ENCODE measurements at places on chromosomes 2 and 18.

GRCh38 chr2:231394211-231395141 lies 1.0 kb upstream of the B3GNT7 start:
- no peak for DNase-seq

DNA sequence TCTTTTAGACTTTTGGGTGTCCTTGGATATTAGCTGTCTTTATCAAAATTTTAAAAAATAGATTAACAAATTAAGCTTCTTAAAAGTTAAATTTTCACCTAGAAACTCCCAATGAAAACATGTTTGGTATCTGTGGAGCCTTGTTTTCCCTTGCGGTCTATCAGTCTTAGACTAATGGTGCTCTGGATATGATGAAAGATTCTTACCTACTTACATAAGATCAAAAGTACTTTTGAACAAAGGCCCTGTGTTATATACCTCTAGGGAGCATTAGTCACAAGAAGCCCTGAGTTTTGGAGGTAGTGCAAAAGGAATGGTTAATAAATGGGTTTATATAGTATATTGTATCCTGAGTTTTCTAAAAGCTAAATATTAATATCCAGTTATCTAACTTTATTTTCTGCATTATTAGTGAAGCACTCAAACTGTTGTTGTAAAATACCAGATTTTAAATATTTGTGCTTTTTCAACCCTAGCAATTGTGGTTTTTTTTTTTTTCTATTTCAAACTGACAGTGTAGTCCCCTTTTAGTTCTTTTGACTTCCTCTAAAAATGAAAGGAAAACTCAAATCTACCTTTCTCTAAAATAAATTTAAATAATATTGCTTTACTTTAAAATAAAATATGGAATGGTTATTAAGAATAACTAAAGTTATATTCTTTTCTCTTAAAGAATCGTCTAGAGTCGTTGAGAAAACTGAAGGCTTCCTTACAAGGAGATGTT lies 18.1 kb downstream of the NDC80 start:
- no peak for DNase-seq

GRCh38 chr2:96866986-96867755 lies 2.7 kb downstream of the SEMA4C start:
- DNase-seq = no peak

- no peak for DNase-seq
Measured at GRCh38 chr2:20190876-20191713, 33.8 kb downstream of the SDC1 start.

- no peak for DNase-seq
Measured at GRCh38 chr2:180416627-180417026, 409.5 kb upstream of the CWC22 start.

DNA sequence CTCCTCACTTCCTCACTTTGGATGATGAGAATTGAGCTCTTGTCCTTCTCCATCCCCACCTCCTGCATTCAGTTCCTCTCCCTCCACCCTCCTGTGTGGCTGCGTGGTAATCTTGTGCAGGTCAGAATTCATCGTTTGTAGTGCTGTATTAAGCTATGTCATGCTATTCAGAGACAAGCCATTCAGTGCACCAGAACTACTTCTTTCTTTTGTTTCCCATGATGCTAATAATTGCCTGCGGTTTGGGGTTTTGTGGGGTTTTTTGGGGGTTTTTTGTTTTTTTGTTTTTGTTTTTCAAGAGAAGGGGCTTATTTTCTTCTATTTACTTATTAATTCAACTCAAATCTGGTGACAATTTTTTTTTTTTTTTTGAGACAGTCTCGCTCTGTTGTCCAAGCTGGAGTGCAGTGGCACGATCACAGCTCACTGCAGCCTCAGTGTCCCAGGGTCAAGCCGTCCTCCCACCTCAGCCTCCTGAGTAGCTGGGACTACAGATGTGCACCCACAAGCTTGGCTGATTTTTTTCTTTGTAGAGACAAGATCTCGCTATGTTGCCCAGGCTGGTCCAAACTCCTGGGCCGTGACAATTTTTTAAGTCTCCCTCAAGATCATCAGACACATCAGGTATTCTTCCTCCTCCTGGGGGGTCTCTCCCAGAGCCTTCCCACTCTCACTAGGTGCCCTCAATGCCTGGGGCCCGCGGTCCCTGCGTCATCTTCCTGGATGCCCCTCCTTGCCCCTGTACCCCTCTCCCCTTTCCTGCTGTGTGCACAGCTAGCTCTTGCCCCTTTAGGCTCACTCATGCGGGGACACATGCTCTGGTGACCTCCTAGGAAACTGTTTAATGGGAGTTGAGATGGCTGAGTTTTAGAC lies 37.8 kb downstream of the MAL start:
- DNase-seq = no peak

GRCh38 chr18:68972176-68972575 lies 174.3 kb downstream of the CCDC102B start:
- no peak for DNase-seq

GRCh38 chr18:63951302-63951705 lies 2.2 kb downstream of the HMSD start:
- DNase-seq = no peak

DNA sequence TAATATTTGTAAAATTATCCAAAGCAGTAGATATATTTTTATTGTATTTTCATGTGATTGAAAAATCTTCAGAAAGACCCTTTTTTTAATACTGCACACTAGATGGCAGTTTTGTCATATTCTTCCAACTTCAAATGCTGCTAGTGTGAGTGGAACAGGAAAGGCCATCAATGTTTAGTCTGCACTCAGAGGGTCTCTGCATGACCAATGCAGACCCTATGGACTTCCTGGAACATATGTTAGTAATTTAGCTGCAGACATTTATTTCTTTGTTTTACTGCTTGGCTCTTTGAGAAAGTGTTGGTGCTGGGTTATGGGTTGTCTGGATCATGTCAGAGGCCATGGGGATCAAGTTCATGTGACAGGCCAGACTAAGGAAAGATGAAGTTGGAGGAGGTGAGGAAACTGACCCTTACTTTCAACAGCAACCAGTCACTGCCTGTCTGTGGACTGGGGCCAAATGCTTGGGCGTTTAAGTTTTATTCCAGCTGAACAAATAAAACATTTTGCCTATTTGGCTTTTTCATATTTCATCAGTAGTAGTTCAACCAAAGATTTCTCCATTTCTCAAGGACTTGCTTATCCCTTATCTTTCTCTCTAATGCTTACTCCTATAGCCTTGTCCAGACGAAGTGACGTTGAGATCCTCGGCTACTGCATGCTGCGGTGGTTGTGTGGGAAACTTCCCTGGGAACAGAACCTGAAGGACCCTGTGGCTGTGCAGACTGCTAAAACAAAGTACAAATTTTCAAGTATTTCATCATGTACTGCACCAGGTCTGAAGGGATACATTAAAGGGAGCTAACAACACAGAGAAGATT lies 84.8 kb downstream of the VRK2 start:
- no peak for DNase-seq

DNA sequence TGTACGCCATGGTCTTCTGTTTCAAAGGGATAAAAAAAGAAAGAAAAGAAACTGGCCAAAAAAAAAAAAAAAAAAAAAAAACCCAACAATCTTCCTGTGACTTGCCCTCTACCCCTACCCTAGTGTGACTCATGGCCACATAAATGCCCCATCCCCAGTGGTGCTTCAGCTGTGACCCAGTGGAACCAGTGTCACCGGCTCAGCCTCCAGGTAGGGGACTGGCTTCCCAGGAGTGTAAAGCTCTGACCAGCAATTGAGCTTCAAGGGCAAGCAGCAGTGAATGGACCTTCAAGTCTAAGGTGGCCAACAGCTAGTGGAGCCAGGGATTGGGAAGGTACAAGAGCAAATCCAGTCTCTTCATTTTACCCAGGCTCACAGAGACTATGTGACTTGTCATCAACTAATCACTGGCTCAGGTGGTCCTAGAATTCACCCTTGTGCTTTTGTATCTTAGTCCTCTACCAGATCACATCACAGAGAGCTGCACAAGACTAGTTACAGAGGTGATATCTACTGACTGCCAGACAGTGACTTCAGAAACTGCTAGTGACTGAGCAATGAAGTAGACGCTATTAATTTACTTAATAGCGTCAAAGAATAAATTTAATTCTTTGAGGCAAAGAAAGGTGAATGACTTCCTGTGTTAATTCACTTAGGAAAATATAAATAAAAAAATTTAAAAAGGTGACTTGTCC lies 1.3 kb upstream of the TGFBRAP1 start:
- DNase-seq = no peak

GRCh38 chr18:57296336-57296735 lies 56.0 kb upstream of the ST8SIA3 start:
- DNase-seq = no peak

GRCh38 chr18:57121542-57122112 lies 25.3 kb upstream of the BOD1L2 start:
- DNase-seq = no peak

DNA sequence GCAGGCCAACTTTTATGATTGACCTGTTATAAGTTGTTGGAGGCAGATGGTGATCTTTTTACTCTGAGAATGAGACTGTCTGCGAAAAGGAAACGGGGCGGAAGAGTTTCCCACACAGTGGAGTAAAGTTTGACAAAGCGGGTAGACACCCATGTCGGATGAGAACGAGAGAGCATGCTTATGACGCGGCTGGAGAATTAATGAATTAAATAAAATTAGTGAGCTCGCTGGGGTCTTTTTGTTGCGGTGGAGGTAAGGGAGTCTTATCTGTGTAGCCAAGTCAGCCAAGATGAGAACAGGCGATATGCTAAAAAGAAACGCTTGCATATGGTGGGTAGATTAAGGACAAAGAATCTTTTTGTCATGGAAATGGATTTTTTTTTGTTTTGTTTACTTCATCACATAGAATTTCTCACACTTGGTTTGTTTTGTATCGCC lies 1.8 kb downstream of the SALL3 start:
- DNase-seq = no peak

DNA sequence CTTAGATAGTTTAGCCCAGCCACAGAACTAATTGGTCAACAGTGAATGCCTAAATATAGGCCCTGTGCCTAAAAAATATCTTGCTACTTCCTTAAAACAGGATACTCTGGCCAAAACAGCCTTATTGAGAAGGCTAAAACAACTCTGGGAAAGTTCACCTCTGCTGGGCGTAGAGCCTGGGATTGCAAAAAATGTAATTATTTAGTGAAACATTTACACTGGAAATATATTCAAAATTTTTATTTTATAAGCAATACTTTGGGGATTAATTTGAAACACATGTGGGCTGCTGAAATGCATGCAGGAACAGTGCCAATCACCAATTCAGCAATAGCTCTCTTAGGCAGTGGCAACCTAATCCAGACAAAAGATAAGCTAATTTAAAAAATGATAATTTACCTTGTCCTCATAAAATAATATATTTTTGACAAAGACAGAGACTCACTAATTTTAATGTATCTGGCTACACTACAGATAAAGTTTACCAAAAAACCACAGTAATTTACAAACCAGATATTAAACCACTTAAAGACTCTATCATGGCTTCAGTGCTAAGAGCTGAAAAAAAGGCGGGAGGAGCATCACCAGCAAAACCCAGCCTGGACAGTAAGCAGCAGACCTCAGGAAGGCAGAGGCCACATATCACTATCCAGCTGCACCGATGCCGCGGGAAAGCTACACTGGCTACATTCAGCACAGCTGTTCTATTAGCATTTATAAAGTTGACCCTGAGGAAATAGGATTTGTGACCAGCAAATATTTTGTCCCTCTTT lies 18.5 kb downstream of the TRAK2 start:
- DNase-seq = no peak

DNA sequence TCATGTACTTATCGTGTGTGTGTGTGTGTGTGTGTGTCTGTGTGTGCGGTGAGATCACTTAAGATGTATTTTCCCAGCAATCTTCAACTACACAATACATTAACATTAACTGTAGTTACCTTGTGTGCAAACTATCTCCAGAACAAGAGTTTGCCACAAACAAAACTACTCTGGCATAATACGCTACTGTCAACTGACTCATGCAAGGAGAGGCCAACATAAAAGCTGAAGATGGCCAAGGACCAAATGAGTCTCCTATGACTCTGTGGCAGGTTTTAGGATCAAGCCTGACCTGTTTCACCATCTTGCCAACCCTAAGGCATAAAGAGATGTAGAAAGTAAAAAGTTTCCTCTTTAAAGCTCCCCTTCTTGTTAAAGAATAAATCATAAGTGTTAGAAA lies 20.1 kb downstream of the CYB5A start:
- DNase-seq = no peak

GRCh38 chr18:26460449-26461091 lies 87.8 kb downstream of the KCTD1 start:
- no peak for DNase-seq

GRCh38 chr2:102197389-102198137 lies 10.7 kb downstream of the IL1RL2 start:
- DNase-seq = no peak

DNA sequence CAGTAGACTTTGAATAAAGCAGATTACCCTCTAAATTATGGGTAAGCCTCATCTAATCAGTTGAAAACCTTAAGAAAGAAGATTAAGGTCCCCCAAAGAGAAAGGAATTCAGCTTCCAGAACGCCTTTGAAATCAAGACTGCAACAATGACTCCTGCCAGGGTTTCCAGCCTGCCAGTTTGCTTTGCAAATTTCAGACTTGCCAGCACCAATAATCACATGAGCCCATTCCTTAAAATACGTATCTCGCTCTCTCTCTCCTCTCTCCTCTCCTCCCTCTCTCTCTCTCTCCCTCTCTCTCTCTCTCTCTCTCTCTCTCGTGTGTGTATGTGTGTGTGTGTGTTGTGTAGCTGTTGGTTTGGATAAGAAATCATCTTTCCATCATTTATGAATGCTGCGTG lies 184.2 kb downstream of the PDE1A start:
- no peak for DNase-seq

GRCh38 chr2:64220265-64220664 lies 76.0 kb upstream of the PELI1 start:
- DNase-seq = no peak

DNA sequence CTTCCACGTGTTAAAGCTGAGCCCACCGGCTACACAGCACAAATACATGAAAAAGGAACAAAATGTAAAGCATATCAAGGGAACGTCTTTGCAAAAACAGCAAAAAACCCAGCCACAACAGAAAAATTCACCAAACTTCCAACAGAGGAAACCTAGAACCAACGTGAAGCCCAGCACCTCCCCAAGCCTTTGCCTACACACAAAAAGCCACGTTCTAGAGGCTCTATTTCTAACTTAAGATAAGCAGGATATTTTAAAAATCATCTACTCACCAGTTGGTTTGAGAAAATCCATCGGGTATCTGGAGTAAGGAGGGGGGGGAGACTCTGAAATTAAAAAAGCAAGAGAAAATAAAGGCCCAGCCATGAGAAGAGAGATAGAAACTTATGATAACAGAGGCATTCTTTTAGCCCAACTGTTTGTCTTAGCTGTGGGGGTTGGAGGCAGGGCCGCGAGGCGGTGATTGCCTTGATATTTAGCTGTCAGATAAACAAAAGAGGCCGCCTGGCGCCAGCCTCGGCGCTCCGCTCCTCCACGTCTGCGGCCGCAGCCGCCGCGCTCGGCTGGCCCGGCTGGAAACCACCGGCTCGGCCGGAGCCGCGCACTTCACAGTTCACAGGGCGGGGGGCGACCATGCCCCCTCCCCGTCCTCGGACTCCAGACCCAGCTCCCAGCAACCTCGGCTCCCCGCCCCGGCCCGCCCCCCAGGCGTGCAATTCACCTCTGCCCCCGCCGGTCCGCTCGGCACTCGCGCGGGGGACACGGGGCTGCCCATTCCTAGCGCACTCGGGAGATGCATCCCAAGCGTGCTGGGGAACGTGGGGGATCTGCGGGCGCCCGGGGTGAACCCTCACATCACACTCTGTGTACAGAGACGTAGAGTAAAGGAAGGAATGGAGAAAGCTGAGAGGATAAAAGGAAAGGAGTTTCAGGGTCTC lies 2.4 kb downstream of the SMAD7 start:
- no peak for DNase-seq

GRCh38 chr2:96547203-96547641 lies 10.7 kb downstream of the ARID5A start:
- DNase-seq = no peak

- DNase-seq = no peak
Measured at GRCh38 chr2:39483534-39483933, 46.4 kb upstream of the MAP4K3 start.

Data from stimulated activated CD8-positive, alpha-beta memory T cell treated with anti-CD3 and anti-CD28 coated beads, Interleukin-4, amount 100 ng/mL, for 4 hours (primary cell).